ENCODE measurements at places on chromosomes 12 and 14.
A peak's percentile ranks its signal among the peaks of the same experiment; 100 is the strongest.

DNA sequence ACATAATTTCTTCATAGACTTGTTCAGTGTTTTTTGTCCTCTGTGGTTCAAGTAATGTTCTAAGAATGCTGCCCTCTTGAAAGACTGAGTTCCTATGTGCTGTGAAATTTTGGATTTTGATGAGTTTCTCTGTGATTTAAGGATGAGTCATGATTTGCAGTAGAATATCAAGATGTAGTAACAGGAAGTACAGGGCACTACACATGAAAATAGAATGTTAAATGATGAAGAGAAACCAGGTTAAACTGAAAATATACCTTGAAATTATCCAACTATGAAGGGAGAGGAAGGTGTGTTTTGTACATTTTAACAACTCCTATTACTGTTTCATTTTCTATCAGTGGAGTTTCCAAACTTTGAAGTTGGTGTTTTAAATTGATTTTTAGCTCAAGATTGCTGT, 4.8 kb downstream of the ELK3 start:
- DNase-seq: no peak

- no peak for DNase-seq
Observed at GRCh38 chr12:9991876-9992275, 7.0 kb downstream of the CLEC1B start.

GRCh38 chr12:46181465-46181864, 87.4 kb downstream of the SLC38A1 start:
- DNase-seq: no peak

- no peak for DNase-seq
Observed at GRCh38 chr12:117643971-117644370, 282.5 kb upstream of the NOS1 start.

DNA sequence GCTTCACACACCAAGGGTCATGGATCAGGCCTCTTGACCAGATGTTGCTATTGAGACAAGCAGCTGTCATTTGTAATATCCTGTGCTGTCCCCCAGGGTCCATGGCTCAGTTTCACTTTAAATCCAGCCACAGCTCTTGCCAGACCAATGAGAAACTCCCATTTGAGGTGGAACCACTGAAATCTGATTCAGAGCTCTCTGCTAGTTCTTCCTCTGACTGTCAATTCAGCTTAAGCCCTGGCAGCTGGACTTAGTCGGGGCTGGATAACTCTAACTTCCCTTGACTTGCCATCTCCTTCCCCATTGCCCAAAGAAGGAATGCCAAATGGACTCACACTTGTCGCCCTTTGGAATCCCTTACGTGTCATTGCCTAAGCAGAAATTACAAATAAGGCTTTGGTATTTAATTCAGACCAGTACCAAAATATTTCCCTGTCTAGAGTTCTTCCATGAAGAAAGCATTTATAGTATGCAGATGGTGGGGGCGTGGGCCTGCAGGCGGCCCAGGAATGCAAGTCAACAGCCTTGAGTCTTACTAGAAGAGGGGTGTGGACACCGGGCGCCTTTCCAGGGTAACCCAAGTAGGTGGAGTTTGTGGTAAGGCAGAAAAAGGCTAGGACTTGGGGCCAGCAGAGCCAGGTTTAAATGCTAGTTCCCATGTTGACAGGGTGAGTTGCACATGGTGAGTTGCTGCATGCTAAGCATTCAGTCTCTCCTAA, 96.9 kb upstream of the TMPO start:
- peak; percentile 96 for DNase-seq
